ENCODE measurements at places on chromosomes 6 and 20. TPM values are rescaled to one million over a fixed set of nuclear protein-coding genes. Genes with fewer than 3 reads are reported as not detected.

GRCh38 chr6:140744659-140745320 is 1370.3 kb upstream of the CITED2 start:
- DNase-seq: no peak

GRCh38 chr6:101912311-101912710 is 518.8 kb downstream of the GRIK2 start:
- no peak for DNase-seq

- no peak for DNase-seq
Measured at GRCh38 chr6:45645302-45645701, 267.6 kb upstream of the SUPT3H start.

GRCh38 chr6:39240155-39240757 is 11.0 kb upstream of the KCNK5 start:
- no peak for DNase-seq

- no peak for DNase-seq
Measured at GRCh38 chr20:2152317-2152716, 50.7 kb downstream of the STK35 start.

- DNase-seq: no peak
Measured at GRCh38 chr6:140636271-140636907, 1261.9 kb upstream of the CITED2 start.

GRCh38 chr6:144352331-144352730 is 67.2 kb downstream of the UTRN start:
- no peak for DNase-seq

- no peak for DNase-seq
Measured at GRCh38 chr6:98967616-98968015, 19.9 kb upstream of the FBXL4 start.

DNA sequence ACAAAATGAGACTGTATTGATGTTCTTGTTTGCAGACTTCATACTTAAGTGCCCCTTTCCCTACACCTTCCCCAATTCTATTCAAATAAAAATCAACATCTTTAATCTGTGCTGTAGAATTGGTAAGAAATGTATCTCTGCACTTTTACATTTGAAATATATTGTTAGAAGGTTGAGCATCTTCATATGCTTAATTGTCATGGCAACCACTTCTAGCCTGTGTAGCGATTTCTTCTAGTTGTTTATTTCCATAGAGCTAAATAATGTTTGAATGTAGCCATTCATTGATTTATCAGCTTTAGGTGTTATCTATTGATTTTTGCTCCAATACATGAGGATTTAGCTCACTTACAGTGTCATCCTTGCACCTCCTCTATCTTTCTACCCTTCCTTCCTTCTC is 37.7 kb upstream of the ZNFX1 start:
- no peak for DNase-seq

- no peak for DNase-seq
Measured at GRCh38 chr20:44886828-44887227, 1.3 kb downstream of the YWHAB start.

DNA sequence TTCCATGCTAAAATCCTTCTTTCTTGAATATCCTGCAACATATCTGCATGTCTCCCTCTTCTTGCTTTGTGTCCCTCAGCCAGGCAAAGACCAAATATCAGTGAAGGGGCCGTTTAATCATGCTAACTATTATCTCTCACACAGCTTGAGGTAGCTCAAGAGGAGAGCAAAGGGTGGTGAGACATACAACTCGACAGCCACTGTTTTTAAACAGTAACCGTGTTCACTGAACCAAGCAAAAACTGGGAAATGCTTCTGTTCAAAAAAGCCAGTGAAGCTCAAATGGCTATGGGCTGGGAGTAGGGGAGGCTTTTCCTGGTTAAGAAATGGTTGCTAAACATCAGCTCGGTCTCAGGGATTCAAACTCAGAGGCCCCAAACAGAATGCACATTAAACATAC is 83.4 kb downstream of the MAP7 start:
- no peak for DNase-seq

DNA sequence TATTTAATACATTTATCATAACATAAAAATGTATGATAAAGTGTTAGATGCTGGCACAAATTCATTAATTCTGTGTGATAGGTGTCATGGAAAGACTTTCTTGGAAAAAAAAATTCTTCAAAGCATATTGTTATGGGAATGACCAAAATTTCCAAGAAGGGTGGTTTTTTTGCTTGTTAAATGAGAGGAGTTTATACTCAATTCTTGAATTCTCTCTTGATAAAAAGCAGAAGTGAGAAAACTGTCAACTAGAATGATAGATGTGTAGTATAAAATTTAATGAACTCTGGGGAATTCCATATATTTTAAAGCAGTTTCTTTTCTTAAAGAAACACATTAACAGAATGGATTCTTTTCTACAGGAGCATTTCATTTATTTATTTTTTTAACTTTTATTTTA is 62.0 kb upstream of the SNAP91 start:
- no peak for DNase-seq

GRCh38 chr6:91664327-91664959 is 1077.6 kb upstream of the MAP3K7 start:
- no peak for DNase-seq

- no peak for DNase-seq
Measured at GRCh38 chr6:167492100-167492449, 167.2 kb downstream of the TTLL2 start.

DNA sequence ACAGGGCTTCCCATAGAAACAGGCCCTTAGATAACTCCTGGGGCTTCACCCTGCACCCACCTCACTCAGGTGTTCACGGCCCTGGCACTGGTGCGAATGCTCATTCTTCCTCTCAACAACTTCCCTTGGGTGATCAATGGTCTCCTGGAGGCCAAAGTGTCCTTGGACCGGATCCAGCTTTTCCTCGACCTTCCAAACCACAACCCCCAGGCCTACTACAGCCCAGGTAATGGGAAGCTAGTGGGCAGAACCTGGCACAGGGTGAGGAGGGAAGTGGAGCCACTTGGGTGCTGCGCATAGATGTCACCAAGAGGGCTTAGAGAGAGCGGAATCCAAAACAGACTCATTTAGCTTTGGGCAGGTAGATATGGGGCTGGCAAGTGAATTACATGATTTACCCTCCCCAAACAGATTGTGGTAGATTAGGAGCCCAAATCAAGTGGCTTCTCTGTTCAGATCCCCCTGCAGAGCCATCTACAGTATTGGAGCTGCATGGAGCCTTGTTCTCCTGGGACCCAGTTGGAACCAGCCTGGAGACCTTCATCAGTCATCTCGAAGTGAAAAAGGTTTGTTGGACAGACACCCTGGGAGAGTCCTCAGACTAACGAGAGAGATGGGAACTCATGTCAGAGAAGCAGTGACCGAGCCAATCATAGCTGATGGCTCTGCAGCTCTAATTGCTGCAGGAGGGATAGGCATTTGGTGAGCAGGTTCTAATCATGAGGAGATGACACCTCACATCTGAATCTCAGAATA is 8.5 kb downstream of the ABCC10 start:
- DNase-seq: no peak

DNA sequence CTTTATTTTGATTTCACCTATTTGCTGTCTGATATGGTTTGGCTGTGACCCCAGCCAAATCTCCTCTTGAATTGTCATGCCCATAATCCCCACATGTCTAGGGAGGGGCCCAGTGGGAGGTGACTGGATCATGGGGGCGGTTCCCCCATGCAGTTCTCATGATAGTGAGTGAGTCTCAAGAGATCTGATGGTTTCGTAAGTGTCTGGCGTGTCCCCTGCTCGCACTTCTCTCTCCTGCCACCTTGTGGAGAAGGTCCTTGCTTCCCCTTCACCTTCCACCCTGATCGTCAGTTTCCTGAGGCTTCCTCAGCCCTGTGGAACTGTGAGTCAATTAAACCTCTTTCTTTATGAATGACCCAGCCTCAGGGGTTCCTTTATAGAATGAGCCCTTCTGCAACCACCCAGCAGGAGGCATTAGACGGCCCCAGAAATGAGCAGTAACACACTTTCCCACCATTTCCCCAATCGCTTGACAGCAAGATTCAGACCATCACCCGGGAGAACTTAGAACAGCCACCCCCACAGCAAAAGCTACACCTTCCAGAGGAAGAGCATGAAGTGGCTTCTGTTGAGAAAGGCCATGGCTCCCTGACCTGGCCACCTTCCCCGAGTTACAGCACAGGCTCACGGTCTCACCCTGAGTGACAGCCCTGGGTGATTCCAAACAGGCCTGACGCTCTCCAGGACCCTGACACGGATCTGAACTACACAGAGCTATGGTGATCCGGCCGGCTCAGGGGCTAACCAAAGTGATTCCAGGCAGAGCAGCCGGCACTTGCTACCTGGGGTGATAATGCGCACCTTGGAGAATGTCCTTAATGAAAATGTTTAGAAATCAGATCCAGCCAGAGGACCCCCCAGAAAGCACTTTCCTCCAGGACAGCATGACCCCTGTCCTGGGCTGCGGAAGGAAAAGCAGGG is 131.2 kb upstream of the CDH4 start:
- DNase-seq: no peak

DNA sequence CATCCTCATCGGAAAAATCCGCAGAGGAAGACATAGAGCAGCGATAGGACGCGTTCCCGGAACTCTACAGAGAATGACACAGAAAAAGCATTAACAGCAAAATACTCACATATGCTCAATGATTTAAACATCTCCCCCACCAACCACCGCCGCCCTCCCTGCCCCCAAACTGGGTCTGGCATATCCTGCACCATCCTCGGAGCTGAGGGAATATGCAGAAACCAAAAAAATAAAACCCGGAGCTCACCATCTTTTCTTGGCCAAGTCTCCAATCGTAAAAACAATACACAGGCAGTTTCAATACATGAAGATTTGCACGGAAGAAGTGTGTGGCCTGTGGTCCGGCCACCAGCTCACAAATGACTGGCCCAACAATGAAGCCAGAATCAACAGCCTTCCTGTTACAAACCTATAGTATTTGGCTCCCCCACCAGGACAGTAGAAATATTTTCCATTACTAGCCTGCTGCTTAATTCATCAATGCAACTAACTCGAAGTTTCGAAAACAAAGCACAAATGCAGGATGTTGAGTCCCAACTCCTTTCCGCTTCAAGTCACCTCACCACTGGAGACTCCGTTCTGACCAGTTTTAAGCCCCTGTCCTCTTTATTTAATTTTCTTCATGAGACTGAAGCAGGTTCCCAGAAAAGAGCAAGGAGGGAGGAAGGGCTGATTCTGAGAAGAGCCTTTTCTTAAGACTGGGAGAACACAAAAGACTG is 103.2 kb upstream of the BEND6 start:
- DNase-seq: no peak

DNA sequence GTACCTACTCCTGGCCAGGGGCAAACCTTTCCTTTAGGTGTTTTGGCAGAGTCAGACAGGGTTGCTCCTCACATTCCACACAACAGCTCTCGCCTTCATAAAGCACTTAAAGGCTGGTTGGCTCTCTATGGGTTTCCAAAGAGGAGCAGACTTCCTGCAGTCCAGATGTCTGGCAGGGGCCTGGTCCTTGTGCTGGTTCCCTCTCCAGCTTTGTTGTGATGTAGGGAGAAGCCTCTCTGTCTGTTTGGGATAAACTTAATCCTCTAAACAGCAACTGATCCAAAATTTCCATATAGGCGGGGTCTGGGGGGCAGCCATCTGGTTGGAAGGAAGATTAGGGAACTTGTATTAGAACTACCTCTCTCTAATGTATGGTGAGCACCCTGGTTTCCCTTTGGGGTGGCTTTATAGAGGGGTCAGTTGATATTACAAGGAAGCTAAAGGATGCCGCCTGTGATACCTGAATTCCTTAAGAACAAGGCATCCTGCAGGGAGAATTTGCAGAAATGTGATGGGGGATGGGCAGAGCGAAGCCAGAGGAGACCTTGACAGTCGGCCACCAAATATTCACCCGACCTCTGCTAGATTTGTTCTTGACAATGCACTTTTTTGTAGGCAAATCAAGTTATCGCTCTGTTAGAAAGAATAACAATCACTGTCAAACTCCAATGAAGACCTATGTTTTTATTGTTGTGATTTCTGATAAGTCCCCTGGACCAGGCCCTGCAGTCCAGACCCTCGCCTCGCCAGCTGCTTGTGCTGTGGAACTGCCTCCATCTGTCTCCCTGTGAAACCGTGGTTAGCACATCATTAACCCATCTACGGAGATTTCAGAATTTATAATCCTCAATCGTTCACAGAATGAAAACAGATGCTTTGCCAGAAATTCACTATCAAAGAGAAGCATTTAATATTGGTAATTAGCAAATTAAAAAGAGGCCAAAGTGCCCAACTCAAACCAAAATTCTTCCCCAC is 94.0 kb upstream of the RALGAPA2 start:
- no peak for DNase-seq

DNA sequence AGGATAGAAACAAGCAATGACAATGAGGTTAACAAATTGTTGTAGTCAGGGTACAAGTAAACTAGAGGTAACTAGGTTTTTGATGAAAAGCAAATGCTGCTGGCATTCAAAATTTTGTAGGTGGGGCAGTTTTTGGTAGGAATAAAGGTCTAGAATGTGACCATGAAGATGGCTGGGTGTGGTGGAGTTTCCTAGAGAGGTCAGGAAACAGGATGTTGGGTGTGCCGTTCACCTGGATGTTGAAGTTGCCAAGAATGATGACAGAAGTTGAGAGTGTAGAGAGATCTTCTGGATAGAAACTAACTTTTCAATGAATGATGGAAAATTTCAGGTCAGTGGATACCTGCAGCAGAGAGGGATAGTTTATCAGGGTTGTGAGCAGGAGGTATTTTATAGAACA is 22.7 kb downstream of the MAPK14 start:
- no peak for DNase-seq

- DNase-seq: no peak
Measured at GRCh38 chr6:122712448-122713137, 66.9 kb upstream of the FABP7 start.

- no peak for DNase-seq
Measured at GRCh38 chr6:37971266-37971665, 151.7 kb downstream of the ZFAND3 start.

DNA sequence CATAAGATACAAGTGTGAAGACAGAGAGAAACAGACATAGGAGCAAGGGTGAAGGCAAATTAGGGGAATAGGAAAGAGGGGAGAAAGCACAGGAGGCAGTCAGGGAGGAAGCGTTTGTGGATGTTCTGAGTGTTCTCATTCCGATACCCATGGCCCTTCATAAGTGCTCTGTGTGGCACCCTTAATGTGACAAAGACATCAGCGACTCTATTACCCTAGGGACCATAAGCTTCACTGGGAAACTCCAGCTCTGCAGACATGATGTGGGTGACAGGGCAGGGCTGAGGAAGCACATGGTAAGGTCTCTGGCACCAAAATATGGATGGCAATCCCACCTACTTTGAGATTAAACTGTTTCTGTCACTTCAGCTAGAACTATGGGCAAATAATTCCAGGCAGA is 33.0 kb downstream of the F13A1 start:
- no peak for DNase-seq

- DNase-seq: no peak
Measured at GRCh38 chr20:33882481-33882880, 71.3 kb downstream of the CHMP4B start.

- no peak for DNase-seq
Measured at GRCh38 chr20:16608277-16608650, 35.0 kb upstream of the KIF16B start.

Gene SPATS1
- not detected for total RNA-seq

Gene RPS6KA2
- 13.9 TPM for total RNA-seq

Gene ADGB
- total RNA-seq: not detected

Gene TCF21
- not detected for total RNA-seq

Gene KHDC1
- 2.4 TPM for total RNA-seq

Gene PRND
- not detected for total RNA-seq

Gene SOD2
- 91.0 TPM for total RNA-seq

Gene OPRM1
- total RNA-seq: not detected

Gene SLPI
- not detected for total RNA-seq

Gene CPXM1
- total RNA-seq: 9.8 TPM

Gene PBOV1
- not detected for total RNA-seq

Gene SMPD2
- total RNA-seq: 24.9 TPM

Gene ULBP2
- 0.29 TPM for total RNA-seq

Gene BNIP5
- total RNA-seq: 0.10 TPM

Gene BPIFB4
- total RNA-seq: not detected

Gene TAAR2
- total RNA-seq: not detected

Gene ZNF341
- 10.1 TPM for total RNA-seq

Gene PRKN
- total RNA-seq: 3.5 TPM

Gene PRRT1
- not detected for total RNA-seq

Measured in activated B cell treated with CpG ODN at 0.5 μM for 24 hours (primary cell).